ENCODE measurements at places on chromosomes 6 and 20.

DNA sequence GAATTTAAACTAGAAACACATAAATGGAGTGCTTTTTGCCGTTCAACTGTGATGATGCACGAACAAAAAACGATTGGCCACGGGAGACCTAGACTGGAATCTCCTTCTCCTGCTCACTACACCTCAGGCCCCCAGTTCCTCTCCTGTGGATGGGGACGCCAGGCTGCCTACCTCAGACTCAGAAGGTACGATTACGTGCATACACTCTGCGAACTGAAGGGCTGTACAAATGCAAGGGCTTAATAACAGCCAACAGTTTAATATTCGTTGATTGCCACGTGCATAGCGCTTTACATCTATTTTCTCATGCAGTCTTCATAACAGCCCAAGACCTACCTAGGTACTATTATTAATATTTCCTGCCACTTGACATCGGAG is 495 bp upstream of the ARMC2 start:
- DNase-seq: no peak

GRCh38 chr20:11832851-11833250 is 84.8 kb upstream of the BTBD3 start:
- DNase-seq: no peak

GRCh38 chr6:122389704-122390372 is 9.6 kb upstream of the HSF2 start:
- no peak for DNase-seq

DNA sequence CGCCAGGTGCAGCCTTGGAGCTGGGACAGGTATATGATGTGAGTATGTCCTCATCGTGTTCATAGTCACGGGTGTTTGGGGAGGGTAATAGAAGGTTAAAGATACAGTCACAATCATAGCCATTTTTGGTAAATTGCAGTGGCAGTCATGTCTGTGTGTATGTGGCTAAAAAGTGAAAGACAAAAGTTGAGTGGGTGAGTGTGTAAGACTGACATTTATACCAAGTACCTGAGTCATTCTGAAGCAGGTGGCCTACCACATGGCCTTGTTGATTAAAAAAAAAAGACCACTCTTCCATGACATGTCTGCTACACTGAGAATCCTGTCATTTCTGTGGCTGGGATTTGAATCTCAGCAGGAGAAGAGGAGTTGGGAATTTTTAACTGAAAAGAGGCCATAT is 181.9 kb downstream of the SCP2D1 start:
- DNase-seq: no peak

DNA sequence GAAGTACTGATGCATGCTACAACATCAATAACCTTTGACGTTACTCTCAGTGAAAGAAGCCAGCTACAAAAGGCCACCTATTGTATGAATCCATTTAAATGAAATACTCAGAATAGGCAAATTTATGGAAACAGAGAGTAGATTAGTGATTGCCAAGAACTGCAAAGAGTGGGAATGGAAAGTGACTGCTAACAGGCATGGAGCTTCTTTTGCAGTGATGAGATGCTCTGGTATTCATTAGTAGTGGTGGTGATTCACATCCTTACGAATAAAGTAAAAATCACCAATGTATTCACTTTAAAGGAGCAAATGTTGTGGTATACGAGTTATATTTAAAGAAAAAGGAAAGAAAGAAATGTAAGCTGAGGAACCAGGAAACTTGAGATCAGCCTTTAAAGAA is 126.8 kb upstream of the SAMD5 start:
- no peak for DNase-seq

DNA sequence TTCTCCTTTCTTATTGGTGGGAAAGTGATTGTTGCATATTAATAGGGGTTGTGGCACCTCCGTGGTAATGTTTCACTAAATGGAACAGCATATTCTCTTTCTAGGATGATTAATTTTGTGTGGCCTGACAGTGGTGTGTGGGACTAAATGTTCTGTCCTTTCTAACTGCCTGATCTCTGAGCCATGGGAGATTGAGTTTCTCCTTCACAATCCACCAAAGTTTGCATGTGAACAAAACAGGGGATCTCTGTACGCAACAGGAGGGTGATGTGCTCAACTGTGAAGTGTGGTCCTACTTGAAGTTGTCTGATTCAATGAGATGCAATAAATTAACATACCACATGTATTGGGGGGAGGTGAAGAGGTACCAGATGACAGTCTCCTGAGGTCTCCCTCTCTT is 19.3 kb downstream of the BCAS1 start:
- no peak for DNase-seq

DNA sequence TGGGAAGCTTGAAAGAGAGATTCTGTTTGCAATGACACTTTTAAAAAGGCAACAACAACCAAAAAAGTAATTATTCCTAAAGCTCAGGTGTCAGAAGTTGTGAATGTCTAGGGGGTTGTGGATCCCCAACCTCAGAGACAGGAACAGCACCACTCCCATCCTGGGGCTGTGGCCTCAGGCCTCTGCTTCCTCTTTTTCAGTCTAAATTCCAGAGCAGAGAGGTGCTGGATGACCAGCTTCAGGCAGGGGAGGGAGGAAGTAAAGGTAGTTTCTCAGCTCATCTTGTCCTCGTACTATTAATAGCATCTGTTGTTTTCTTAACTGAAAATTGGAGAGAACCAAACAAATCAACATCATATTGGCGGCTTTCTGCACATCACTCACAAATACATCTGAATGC is 8.3 kb downstream of the NT5E start:
- DNase-seq: no peak

DNA sequence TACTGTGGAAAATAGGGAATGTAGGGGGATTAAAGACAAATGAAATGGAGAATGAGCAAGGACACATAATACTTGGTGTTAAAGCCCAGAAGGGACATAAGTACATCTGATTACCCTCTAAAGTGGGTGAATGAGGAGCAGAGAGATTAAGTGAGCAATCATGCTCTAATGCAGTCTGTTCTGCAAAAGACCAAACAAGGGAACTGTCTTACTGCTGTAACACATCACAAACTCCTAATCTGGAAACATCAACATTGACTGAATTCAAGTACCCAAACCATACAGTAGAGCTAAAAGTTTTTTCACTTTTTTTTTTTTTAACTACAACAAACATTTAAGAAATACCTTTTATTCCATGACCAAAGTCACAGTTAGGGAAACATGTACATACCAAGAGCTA is 19.3 kb upstream of the SLC17A4 start:
- DNase-seq: no peak

- DNase-seq: no peak
Observed at GRCh38 chr6:101399616-101400162, 6.2 kb downstream of the GRIK2 start.

DNA sequence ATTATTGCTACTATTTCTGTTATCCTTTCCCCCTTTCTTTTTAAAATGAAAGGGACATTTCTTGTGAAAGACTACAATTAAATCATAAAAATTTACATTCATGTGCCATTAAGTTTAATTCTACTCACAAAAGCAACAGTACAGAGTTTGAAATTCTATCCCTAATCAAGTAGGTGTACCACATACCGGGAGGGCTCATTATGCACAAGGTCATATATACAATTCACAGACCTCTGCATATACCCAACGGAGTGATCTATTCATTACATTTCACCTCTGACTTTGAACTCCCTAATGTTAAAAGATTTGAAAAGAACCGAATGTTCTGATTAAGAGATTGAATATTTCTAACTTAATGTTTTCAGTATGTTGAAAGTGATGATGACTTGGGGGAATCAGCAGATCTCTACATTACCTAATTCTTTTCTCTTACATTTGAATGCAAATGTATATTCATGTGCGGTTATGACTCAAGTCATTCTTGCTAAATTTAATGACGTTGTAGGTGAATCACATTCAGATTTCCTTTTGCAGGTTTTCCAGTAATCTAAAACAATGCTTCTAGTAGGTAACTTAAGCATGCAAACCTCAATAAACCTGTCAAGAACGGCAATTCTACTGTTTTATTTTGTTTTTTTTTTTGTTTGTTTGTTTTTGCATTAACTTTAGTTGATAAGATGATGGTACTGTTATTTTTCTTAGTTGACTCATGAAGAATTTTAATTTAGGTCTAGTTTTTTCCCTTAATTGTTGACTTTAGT is 7.3 kb downstream of the EYA4 start:
- DNase-seq: no peak

GRCh38 chr20:25279403-25279802 is 31.5 kb downstream of the PYGB start:
- no peak for DNase-seq

DNA sequence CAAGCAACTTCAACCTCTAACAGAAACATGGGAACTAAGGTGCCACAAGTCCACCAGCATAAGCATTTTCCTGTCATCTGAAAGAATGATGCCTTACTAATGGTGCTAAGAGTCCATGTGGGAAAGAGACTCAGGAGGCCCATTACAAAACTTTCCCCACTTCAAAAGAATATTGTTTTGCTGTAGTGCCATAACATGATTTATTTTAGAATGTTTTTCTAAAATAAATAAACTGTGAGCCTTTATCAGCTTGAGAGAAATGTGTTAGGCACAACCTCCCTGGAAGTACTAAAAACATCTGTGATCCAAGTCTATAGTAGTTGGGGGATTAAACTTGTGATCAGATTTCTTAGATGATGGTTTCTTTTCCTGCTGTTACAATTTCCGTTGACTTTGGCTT is 330.1 kb upstream of the MAP3K7 start:
- no peak for DNase-seq

- peak; percentile 98 for DNase-seq
Observed at GRCh38 chr6:108560463-108561308, at the start of gene FOXO3. TSS of gene FOXO3 (plus strand) at chr6:108560917. CDS start at chr6:108561209, 292 bp downstream.

DNA sequence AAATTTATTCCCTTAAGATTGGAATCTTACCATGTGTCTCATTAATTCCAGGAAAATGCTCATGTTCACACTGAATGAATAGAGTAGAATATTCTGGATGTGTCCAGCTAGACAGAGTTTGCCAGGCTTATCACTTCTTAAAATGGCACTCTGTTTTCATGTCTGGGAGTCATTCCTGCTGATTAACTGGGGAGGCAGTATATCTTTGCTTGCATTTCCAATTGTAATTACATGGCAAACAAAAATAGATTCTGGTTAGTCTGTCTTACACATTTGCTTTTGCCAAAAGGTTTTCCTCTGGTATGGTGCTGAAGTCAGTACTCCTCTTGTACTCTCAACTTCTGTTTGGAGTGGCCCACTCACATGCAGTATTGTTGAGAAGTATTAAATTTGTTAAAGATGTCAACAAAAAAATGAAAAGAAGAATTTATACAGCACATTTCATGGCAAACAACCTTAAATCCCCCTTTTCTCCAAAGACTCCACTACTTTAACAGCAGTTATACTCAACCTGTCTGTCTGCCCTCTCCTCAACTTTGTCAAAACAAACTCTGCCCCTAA is 70.2 kb downstream of the TENT5A start:
- DNase-seq: no peak

DNA sequence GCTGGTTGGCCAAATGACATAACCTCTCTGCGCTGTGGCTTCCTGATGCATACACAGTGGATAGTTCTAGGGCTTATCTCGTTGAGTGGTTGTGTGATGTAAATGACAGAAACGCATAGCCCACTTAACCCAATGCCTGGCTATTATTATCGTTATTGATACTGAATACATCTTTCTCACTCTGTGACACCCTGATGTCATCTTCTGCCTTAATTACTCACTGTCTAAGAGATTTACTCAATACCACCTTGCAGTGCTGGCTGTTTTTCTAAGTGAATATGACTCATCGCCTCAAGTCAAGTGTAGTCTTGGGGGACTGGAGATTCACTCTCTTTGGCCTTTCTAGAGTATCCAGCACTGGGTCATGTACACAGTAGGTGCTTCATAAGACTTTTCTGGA is 73.6 kb downstream of the NDUFAF5 start:
- DNase-seq: no peak

DNA sequence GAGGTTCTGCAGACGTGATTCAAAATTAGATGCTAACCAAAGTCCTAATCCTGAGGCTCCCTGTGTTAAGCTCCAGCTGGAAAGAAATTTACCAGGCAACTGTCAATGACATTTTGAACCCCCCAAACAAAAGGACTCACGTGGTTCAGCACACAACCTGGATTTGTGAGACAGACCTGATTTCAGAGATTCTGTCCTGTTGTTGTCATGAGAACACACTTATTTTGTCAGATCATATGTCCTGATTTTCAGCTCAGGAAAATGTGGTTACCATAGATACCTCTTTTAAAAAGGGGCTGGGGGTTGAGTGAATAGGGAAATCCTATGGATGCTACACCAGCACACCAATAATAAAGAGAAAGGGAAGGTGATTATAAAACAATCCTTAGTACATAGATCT is 61.6 kb downstream of the MTFR2 start:
- DNase-seq: no peak

GRCh38 chr20:9186396-9186795 is 117.5 kb downstream of the PLCB4 start:
- DNase-seq: no peak

GRCh38 chr6:144593392-144593791 is 308.3 kb downstream of the UTRN start:
- DNase-seq: no peak

DNA sequence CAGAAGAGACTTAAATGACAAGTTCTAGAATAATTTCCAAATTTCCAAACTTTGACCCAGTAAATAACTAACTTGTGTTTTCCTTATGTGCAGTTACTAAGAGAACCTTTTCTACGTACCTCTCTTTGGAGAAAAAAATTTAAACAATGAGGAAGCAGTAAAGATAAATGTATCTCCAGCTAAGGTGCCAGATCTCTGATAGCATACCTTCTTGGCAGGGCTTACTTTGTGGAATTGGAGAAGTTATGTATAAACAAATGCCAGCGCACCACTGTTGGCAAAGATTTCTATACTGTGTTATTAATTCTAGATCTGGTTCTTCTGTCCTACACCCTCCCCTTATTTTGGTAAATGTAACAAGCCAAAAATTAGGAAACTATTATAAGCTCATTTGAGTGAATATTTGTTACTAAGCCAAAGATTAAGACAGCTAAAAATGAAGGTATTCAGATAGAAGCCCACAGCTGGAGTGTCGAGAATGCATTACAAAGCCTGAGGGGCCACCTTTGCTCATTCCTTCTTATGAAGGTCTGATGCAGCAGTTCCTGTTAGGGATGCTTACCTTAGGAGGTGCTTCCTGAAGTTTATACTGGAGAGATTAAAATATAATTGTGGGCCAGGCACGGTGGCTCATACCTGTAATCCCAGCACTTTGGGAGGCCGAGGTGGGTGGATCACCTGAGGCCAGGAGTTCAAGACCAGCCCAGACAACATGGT is 373.1 kb upstream of the SOX4 start:
- DNase-seq: no peak

DNA sequence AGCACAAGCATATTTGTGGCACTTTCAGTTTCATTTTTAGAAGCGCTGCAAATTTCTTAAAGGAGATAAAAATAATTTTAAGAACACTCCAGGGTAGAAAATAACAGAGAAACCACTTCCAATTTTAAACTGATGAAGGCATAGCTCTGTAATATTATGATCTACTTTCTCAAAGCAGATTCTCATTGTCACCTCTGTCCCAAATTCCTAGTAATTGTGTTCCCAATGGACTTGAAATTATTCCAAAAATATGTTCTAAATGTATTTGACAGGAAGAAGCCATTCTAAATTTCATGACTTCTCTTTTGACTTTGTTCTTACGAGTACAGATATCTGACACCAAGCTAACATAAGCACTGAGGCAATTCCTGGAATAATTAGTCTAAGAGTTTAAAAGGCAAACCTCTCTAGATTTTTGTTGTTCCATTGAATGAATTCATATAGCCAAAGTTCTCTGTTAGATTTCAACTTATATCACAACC is 140.2 kb upstream of the CARMIL1 start:
- no peak for DNase-seq
